ENCODE measurements at places on chromosomes 13 and 19.

DNA sequence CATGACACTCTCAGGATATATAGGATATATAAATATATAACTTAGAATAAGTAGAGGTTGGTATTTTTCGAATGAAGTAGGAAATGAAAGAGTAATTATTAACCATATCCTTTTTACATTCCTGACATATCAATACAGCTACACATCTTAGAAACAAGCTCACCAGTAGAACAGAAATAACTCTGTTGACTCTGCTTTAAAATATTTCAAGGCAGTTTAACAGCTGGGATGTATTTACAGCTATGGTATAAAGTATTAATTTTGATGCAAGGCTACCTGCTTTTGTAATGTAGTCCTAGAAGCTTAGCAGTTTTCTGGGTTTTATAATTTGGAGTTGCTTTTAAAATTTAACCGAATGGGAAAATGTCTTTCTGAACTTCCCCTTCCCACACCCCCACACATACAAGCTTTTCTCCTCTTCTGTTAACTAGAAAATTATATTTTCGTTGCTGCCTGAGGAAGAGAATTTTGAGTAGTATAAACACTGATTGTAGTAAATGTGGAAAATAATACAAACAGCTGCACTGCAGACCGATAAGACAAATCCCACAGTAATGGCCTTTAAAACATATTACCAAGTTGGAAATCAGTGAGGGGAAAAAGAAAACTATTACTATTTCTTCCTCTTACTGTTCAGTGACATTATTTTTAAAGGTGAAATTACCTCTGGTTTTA is 147.7 kb downstream of the GGACT start:
- no peak for DNase-seq

GRCh38 chr19:38869836-38870607 is 8.1 kb downstream of the RINL start:
- no peak for DNase-seq

- no peak for DNase-seq
Observed at GRCh38 chr13:35530147-35530546, 53.7 kb upstream of the MAB21L1 start.

GRCh38 chr13:105602956-105603670 is 932.3 kb downstream of the EFNB2 start:
- DNase-seq, result no peak

DNA sequence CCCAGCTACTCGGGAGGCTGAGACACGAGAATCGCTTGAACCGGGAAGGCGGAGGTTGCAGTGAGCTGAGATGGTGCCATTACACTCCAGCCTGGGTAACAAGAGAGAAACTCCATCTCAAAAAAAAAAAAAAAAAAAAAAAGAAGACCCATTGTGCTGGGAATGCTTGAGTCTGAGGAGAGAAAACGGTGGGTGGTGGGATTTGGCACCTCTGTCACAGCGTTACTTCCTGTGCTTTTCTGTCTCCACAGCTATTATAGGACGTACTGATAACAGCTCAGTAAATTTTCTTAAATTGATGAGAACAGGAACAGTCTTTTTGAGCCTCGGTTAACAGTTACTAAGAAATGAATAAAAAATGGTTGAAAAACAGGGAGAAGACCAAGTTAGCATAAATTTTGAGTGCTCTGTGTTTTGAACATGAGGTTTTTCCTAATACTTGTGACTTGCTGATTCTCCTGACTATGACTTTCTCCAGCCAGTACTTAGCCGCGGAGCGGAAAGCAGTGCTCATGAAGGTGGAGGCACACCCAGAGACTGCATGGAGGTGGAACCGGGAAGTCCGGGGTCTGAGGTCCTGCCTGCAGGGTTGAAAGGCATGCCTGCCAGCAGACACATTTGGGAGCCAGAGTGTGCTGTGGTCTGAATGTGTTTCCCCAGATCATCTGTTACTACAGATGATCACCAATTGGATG is 55.3 kb upstream of the TEX29 start:
- no peak for DNase-seq

GRCh38 chr13:86438034-86438433 is 638.8 kb upstream of the SLITRK6 start:
- no peak for DNase-seq

- no peak for DNase-seq
Observed at GRCh38 chr19:1514986-1515721, 2.3 kb upstream of the ADAMTSL5 start.

GRCh38 chr13:112670864-112671263 is 19.0 kb upstream of the ATP11A start:
- DNase-seq, result no peak

DNA sequence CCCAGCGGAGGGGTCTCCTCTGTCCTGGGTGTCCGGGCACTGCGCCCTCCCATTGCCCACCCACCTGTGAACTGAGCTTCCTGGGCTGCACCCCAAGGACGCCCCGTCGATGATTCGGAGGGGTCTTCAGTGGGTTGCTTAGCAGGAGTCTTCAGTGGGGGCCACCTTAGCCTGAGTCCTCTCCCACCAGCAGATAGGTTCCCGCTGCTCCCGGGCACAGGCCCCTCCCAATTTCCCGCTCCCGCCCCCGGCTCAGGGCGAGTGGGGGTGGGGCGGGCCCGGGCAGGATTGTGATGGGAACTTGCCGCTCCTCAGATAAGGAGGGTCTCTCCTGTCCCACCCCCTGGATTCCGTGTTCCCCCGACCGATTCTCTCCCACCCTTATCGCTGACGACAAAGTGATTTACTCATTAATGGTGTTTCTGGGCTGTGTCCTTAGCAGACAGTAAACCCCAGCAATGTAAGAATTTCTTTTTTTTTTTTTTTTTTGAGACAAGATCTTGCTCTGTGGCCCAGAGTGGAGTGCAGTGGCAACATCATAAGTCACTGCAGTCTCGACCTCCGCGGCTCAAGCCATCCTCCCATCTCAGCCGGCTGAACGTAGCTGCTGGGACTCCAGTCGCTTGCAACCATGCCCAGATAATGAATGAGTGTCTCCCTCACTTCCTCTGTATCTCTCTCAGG is 655 bp upstream of the S1PR5 start:
- no peak for DNase-seq

GRCh38 chr19:34096020-34096915 is 76.0 kb upstream of the LSM14A start:
- no peak for DNase-seq

- no peak for DNase-seq
Observed at GRCh38 chr13:104008541-104009435, 942.6 kb upstream of the SLC10A2 start.

- DNase-seq, result no peak
Observed at GRCh38 chr19:15265850-15266248, 33.6 kb upstream of the EPHX3 start.

- no peak for DNase-seq
Observed at GRCh38 chr13:92843549-92843948, 383.1 kb upstream of the GPC6 start.

- DNase-seq, result no peak
Observed at GRCh38 chr19:4694211-4694987, 24.3 kb upstream of the MYDGF start.

DNA sequence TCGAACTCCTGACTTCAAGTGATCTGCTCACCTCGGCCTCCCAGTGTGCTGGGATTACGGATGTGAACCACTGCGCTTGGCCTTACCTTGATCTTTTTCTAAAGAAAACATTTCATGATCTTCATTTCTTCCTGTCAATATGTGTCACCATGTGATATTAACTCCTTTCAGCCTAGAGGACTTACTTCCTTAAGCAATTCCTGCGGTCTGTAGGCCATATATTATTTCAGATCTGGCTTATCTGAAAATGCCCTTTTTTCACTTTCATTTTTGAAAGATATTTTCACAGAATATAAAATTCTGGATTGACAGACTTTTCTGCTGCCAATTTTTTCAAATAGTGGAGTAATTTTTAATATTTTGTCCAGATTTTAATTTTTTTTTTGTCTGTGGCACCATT is 2.0 kb upstream of the GPR32 start:
- no peak for DNase-seq

GRCh38 chr19:48683349-48683748 is 10.5 kb upstream of the NTN5 start:
- DNase-seq, result no peak

DNA sequence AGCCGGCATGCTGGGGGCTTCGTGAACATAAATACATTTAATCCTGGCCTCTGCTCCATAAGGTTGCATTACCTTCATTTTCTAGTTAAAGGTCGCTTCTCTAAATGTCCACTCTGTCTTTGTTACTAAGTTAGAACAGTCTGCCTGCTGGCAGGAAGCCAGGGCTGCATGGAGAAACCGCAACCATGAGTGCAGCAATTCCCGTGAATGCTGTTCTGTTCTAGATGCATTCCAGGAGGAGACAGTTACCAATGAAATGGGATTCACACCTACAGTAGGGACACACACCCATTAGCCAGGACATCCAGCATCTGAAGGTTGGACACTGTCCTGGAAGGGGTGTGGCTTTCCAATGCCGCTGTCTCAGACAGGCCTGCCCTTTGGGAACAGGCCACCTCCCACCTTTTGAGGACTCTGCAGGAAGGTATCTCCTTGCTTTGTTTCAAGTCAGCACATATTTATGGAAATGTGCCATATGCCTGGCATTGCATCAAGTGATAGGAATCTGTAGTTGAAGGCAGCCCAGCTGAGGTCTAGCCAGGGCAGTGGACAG is 129.7 kb downstream of the SLC7A1 start:
- DNase-seq, result no peak

GRCh38 chr19:5122671-5123409 is 153.9 kb downstream of the KDM4B start:
- DNase-seq, result no peak

DNA sequence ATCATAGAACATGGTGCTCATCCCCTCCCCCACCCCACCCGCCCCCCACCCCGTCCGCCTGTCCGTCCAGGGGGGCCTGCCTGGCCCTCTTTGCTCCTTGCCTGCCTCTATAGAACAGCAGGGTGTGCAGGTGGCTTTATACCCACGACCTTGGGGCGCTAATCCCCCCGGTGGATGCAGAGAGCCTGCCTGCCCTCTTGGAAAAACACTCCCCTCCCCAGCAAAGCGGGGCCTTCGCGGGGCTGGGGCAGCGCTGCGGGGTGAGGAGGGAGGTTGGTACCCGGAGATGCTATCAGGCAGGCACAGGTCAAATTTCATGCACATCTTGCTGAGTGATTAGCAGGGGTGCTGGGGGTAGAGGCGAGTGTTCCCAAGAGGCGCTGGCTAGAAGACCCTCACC is 21.9 kb downstream of the RFX1 start:
- no peak for DNase-seq

DNA sequence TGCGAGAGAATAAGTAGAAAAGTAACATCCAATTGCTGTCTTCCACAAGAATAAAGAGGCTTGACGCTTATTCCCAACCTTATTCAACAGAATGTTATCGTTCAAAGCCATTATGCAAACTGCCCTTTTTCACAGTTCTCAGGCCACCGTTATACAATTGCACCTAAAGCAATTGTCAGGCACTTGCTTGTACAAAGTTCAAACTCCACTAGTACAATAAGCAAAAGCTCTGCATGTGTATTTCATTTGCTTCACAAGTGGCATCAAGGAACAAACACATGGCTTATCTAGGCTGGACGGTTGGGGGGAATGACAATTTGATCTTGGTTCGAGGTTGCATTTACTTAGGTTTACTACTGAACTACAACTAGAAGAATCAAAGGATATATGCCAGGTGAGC is 815.6 kb downstream of the EFNB2 start:
- DNase-seq, result no peak

GRCh38 chr13:24203811-24204210 is 43.3 kb downstream of the SPATA13 start:
- DNase-seq, result no peak

DNA sequence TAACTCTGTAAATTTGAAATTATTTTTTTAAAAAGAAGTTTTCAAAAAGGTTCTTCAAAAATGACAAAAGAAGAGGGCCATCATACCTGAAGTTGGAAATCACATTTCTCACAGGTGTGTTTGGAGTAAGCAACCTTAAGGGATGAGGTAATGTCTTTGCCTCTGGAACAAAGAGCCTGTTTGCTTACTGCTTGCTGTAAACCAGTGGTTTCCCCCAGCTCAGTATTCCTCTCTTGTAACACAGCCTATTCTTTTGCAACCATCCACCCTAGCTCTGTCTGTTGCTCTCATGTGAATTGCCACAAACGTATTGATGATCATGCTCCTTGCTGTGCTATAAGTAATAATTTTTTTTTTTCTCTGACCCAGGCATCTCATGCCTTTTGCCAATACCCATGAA is 38.1 kb downstream of the UCHL3 start:
- DNase-seq, result no peak

DNA sequence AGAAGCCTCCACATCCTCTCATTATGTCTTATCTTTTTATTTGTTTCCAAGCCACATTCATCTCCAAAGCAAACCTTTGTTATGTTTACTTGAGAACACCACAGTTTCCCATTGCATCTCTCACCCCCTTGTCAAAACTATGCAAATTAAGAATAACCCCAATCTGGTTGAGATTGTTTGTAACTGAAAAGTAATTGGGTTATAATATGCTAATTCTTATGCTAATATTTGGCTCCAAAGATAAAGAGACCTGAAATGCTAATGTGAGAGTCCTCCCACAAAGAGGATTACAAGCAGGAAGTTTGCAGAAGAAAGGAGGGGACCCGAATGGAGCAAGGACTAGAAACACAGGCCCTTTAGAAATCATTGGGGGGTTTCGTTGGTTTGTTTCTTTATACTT is 92.9 kb upstream of the UBL3 start:
- no peak for DNase-seq

DNA sequence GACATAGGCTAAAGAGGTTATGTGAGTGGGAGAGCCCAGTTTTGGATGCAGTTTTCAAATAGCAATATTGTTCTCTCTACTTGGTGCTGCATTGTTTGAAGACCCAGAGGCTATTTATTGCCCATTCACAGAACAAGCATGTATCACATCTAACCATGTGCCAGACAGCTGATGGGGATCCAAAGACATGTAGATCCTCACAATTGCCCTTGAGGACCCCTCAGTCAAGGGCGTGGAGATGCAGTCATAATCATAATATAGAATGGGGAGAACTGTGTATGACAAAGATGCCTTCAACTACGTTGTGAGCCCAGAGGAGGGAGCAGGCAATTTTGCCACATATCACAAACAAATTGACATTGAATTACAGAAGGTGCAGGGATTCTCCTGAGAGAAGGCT is 70.5 kb downstream of the NHLRC3 start:
- DNase-seq, result no peak

DNA sequence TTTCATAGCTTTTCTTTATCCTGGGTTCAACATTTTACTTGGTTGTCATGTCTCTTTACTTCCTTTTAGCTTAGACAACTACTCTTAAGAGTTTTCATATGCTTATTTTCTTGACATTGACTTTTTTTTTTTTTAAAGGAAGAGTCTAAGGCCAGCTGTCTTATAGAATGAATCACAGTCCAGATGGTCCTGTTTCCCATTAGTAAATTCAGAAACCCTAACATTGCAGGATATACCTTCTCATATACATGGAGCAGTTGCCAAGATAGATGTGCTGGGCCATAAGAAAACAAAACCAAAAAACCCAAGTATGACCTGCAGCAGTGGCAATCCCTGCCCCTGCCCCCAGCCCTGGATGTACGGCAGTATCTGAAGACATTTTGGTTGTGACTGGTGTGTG is 72.8 kb downstream of the COG3 start:
- DNase-seq, result no peak

DNA sequence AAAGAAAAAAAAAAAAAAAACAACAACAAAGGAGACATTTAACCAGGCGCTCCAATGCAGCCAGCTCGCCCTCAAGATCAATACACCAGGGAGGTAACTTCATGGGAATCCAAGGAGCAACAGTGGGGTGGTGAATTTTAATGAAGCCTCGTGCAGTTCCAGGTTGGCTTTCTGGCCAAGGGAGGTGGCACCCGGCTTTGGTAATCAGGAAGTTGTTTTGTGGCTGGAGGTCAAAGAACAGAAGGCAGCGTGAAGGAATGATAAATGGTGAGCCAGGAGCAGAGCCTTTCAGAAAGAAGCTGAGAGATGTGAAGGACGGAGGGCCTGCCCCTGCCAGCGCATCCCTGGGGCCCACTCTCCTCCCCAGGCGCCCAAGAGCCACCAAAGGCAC is 188.2 kb upstream of the TSC22D1 start:
- no peak for DNase-seq

Data from SIG-M5 (cell line).